ENCODE measurements at places on chromosomes 5 and 9.

DNA sequence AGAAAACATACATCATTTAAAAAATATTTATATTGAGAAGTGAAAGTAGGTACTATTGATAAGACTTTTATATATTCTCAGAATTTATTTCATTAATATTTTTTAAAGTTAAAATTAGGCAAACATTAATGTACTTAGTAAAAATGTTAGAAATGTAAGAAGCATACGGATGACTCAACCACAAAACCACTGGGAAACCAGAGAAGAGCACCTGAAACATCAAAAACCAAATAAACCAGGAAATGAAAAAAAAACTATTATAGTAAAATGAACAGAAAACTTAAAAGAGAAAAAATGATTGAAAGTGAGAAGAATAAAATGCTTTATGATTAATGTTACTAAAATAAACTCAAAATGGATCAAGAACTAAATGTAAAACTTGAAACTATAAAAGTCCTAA lies 233.2 kb upstream of the DAB2 start:
- no peak for DNase-seq

- no peak for DNase-seq
Measured at GRCh38 chr9:98190757-98191105, 1.7 kb downstream of the CORO2A start.

- no peak for DNase-seq
Measured at GRCh38 chr9:72407114-72407513, 42.1 kb upstream of the ZFAND5 start.

- DNase-seq: no peak
Measured at GRCh38 chr5:93791518-93791972, 50.1 kb upstream of the POU5F2 start.

DNA sequence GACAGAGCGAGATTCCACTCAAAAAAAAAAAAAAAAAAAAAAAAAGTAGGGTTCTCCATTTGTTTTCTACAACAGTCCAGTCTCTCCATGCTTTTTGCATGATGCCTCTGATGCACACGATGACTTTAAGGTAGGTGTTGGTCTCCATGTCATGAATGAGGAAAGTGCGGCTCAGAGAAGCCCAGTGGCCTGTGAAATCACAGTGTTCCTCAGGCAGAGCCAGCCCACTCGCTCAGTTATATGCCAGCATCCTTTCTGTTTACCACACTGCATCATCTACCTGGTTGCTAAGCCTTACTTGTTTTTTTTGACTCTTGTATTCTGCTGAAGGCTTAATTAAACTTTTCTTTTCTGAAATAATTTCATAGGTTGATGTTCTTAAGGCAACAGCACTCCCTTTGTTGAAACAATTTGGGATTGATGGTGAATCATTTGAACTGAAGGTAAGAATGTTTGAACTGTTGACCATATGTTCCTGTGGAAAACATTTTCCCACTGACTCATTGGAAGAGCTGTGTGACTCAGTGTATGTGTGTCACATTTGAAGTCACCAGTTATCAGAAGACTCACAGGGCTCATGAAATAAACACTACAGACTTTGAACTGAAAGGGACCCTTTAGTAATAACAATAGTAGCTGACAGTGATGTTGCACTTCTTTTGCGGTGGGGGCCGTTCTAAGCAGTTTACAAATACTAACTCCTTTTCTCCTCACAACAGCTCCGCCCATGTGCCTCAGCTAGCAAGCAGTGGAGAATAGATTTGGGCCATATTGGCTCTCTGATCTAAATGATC lies 40.2 kb downstream of the RCL1 start:
- no peak for DNase-seq

- DNase-seq: no peak
Measured at GRCh38 chr9:8980496-8981013, 1181.0 kb upstream of the DMAC1 start.

DNA sequence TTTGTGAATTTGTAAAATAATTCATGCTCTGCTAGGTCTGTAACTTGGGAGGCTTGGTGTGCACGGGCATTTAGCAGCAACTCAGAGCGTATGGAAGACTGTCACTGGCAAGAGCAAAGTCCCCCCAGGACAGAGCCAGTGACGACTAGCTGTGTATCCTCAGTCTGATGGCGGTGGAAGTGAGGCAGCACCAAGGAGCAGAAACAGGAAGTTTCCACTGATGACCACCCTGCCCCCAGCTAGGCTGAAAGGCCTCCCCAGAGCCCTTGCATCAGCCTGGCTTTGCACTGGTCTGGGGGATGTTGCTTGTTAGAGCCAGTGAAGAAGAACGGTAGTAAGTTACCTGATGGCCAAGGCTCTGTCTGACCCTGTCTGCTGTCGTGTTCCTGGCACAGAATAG lies 66.8 kb upstream of the ABL1 start:
- DNase-seq: peak; percentile 10

GRCh38 chr5:83871533-83872395 lies 151.1 kb upstream of the HAPLN1 start:
- DNase-seq: no peak

GRCh38 chr9:15304632-15305031 lies 2.4 kb downstream of the TTC39B start:
- DNase-seq: no peak

DNA sequence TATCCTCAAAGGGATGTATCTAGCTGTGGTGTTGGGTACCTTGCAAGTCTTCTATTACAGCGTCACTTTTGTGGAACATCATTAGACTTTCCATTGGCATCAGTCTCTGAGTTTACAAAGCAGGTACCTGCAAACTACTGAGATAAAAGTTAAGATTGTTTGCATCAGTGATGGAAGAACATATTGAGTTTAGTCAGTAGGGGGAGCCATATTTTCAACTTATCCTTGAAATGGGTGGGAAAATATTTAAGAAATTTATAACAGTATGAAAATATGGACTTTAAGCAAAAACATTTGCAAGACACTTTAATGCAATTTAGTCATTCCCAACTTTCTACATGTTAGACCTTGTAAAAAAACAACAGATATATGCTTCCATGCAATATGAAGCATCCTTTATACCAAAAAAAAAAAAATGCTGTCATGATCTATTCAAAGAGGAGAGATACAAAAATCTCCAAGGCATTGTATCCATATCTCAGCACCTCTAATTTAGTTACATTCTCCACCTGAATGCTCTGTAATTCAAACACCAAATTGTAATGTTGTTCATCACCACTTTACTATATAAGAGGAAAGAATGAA lies 98.6 kb upstream of the ADAMTS19 start:
- DNase-seq: no peak

DNA sequence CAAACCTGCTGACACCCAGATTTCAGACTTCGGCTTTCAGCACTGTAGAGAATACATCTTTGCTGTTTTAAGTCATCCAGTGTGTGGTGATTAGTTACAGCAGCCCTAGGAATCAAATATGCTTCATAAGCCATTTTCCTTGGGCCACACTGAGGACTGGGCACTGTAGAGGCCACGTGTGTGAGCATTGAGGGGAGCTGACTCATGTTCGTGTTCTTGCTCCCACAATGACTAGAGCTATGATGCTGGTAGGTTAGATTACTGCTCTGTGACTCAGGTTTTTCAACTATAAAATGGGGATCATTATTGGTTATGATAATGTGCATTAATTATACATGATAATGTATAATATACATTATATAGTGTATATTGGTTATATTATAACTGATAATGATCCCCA lies 96.5 kb upstream of the PALM2AKAP2 start:
- DNase-seq: no peak

DNA sequence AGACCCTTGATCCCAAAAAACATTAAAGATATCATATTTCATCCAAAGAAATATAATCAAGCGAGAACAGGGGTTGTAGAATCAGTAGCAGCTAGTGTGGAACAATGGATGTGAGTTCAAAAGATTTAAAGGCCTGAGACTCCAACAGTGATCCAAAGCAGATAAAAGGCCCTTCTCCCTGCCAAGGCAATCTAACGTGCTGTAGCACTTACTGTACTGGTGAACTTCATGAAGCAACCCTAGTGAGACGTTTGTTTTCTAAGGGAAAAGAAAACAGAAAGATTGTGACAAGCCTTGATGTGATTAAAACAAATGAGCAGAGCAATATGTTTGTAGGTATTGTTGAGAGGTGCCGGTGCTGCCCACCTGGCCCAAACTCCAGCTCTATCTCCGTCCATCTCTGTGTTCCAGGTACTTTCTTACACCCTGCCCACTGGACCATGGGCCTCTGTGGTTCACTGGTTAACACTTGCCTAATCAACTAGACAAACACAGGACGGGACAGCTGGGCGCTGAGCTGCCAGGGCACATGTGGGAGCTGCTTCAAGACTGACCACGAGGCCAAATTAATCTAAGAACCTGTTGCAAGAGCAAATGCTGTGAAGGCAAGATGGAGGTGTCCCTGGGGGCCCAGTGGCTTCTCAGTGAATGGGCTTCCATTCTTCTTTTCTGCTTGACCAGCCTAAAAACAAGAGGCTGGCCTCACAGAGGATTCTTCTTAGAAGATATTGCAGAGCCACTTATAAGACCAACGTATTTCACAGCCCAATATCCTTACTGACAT lies 265.5 kb downstream of the CWC27 start:
- DNase-seq: no peak

GRCh38 chr5:167802755-167803431 lies 488.6 kb upstream of the WWC1 start:
- no peak for DNase-seq

DNA sequence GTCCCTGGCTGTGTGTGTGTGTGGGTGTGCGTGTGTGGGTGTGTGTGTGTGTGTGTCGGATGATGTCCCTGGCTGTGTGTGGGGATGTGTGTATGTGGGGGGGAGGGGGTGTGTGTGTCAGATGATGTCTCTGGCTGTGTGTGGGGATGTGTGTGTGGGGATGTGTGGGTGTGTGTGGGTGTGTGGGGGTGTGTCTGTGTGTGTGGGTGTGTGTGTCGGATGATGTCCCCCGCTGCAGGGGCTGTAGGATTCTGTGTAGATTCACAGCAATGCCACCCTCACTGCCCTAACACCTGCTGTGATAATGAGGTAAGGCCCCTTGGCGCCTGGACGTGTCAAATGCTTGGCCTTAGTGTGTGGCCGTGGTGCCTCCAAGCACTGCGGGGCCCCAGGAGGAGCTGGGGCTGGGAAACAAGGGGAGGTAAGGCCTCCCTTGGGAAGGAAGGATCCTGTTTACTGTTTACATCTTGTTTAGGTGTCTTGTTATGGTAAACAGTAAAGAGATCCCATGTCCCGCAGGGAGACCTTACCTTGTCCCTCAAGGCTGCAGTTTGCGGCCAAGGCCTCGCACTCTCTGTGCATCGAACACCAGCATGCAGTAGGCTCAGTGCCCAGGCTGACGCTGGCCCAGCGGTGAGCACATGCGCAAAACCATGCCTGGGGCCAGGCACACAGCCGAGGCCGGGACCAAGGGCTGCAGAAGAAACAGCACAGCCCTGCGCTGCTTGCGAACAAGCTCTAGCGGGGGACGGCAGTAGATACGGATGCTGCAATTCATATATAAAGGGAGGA lies 24.1 kb downstream of the AHRR start:
- no peak for DNase-seq

- DNase-seq: peak; percentile 5
Measured at GRCh38 chr9:136133191-136133958, 14.7 kb upstream of the TMEM250 start.

GRCh38 chr5:152514827-152515397 lies 109.8 kb upstream of the NMUR2 start:
- peak; percentile 24 for DNase-seq

DNA sequence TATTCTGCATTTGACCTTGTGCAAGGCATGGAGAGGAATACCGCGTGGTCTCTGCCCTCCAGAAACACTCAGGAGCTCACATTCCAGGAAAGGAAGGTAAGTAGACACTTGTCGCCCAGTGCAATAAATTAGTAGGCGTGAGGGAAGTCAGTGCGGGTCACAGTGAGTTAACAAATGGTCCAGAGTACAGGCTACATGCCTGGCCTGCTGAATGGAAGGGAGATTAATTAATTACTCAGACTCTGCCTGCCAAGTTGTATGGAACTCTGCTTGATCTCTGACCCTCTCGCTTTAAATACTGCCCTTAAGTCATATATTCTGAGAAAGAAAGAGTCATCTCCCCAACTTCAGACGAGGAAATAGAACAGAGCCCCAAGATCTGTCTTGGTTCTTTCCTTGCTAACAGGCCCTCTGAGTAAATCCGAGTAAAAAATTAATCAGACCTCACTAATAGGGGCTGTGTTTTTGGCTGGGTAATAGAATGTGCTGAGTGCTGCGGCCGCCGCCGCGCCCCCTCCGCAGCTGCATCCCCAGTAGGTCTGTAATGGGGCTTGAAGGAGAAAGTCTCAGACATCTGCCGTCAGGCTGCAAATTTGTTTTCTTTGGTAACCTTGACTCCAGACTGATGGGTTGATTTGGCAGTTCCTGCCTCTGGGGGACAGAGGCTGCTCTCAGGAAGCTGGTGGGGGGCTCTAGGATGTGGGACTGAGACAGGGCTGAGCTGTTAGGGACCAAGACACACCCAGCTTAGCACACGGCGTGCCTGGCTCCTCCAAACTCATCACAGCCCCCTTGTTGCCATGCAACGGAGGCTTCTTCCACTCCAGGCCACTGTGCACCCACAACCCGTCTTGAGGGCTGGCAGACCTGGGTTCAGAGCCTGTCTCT lies 144.4 kb downstream of the NSG2 start:
- no peak for DNase-seq

DNA sequence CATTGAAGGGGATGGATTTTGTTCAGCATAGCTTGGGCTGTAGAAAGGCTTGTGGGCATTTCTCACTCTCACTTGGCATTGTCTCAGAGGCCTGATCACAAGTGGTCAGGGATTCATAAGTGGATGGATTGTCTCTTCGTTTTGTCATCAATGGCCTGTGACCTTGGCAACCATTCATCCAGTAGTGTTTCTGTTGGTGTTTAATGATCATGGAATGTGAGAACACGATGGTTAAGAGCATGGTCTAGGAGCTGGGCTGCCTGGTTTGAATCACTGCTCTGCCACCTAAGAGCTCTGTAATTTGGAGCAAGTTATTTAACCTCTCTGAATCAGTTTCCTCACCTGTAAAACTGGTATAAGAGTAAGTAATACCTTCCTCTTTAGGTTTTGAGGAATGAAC lies 430.1 kb upstream of the MEF2C start:
- no peak for DNase-seq

DNA sequence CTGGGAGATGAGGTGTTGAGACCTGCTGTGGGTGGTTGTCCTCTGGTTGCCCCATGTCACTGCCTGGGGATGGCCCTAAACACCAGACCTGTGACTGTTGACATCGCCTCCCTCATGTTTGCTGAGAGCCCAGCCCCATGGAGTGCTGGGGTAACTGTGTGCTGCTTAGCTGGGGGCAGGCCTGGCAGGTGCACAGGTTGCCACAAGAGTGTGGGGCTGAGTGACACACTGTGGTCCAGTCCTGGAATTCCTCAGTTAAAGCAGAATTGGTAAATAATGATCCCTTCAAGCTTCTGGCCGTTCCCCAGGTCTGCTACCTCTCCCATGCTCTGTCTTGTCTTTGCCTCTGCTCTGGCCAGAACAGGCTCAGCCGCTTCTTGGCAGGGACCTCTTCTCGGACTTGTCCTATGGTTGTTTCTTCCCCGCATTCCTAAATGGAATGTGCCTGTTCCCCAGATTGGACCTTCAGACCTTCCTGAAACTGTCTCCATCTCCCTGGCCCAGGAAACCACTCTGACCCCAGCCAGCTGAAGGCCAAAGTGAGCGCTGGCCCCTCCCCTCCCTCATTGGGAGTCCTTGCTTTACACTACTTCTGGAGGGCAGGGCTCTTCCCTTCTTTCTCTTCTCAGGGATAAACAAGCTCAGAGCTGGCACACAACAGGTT lies 61.2 kb upstream of the PITX1 start:
- peak; percentile 1 for DNase-seq

Measured in midbrain (tissue), 1 donor.